RPMI8226 (cell line): ENCODE measurements at places on chromosomes 3 and 15.

DNA sequence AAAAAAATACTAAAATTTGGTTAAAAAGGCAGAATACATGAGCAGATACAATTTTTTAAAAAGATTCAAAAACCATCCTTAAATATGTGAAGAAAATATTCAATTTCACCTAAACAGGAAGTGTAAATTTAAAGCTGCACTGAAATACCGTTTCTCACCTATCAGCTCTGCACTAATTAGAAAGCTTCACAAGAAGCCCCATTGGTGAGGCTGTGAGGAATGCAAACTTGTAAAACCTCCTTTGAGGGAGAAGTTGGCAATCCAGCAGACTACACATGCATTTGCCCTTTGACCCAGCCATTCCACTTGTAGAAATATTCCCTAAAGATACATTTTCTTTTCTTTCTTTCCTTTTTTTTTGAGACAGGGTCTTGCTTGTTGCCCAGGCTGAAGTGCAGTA lies 18.8 kb downstream of the BLM start:
- no peak for DNase-seq

DNA sequence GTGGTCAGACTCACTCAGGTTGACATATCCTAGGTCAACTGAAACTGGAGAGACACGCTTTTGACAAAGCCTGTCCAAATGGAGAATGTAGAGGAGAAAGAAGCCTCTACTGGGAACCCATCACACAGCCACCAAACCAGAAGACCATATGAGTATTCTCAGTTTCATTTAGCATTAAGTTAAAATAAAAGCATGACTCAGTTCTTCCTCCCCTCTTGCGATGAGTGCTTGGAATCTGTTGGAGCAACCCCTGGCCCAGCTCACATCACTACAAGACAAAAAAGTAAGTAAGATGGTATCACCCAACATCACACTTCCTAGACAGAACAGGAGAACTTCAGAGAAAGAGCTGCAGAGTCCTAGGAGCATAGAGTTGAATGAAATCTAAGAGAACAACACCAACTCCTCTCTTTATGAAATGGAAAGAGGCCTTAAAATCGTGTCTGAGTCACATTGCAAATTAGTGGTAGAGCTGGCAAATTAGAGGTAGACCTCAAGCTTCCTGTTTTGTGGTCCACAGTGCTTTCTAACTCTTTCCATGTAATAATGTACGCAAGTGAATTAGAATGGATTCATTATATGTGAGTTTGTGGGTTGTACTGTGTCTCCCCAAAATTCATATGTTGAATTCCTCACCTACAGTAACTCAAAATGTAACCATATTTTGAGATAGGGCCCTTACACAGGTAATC lies 51.2 kb downstream of the FGF12 start:
- no peak for DNase-seq

DNA sequence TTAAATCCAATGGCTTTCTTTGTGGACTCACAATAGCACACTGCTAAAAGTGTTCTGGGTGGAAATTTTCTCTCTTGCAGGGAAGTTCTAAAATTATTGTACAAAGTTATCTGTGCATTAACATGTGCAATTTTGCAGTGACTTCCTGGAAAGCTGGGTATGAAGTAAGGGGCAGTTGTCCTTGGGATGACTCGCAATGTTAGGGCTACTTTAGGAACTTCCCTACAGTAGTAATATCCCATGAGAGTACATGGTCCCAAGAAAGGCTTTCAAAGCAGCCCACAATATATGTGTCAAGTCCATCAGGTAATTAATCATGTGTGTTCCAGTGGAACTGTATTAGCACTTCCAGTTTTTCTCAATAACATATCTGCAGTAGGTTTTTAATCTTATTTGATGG lies 201.0 kb upstream of the UBE2E2 start:
- no peak for DNase-seq

DNA sequence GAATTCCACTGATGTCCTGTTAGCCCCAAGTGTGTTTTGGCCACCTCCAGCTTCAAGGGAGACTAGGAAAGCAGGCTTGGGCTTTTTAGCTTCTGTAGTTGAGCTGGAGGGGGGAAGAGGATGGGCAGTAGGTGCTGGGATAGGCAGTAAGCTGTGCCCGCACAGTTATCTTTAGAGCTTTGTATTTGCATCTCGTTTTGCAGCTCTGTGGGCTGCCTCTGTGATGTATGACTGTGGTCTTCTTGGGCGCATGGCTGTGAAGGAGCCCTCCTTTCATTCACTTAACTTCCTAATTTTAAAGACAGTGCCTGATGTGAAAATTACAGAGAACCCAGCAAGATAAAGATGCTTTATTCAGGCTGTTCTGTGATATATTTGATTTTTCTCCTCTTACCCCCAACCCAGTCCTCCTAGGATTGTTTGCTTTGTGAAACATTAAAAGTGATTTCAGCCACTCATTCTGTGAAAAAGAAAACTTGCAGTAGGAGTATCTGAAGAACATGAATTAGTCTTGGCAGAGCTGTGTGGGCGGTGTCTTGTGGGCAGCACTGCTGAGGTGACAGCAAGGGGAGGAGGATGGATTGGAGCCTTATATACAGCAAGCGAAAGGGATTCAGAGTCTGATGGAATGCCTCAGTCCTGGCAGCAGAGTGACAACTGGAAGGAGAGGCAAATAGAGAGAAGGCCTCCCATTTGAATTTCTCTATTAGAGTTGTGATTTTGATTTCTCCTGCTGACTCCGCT lies 74.3 kb downstream of the LARS2 start:
- DNase-seq: no peak

DNA sequence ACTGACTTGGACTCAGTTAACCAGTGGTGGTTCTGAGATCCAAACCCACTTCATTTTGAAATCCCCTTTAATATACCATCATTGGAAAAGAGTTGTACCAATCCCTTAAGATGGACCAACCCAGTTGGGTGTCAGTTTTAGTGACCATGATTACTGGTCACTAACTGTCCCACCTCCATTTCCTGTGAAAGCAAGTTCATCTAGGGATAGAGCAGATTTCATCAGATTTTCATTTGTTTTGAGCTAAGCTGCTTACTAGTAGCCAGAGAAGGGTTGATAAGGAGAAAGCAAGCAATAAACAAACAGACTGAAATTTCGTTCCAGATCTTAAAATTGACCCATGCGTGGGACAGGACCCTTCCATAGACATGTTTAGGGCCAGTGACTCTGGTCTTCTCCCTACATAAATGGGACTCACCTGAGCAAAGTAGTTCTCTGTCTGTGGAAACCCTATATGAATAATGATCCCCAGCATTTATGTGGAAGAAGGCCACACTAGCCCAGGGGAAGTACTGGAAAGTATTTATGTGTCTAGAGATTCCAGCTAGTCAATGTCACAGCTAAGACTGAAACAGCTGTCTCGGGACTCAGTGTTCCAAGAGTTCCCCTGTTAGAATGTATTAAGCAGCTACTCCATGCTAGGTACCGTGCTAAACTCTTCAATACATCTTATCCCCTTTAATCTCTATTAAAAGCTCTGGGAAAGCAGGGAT lies 196.0 kb upstream of the BCL6 start:
- DNase-seq: no peak

DNA sequence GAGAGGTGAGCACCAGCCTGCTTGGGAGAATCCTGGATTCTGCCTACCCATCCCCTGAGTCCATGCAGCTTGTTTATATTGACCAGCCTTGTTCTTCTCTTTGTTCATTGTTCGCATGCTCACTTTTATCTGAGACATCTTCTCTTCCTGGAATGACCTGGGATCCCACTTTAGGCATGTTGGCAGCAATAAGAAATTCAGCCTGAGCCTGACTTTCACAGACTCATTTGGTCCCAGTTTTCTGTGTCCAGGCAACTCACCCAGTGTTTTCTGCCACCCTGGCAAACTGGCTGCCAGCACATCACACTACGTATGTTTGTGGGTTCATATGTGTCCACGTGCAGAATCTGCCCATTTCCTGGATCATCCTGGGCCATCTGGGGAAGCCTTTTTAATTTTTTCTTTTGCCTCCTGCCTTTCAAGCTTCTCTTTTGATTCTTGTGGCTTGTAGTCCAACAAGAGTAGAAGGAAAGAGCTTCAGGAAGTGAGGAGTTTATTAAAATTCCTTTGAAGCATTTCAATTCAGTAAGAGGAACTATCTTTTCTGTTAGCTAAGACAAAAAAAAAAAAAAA lies 199.9 kb downstream of the FNDC3B start:
- no peak for DNase-seq

GRCh38 chr3:107430996-107431245 lies 53.7 kb downstream of the CCDC54 start:
- DNase-seq: peak; percentile 7

DNA sequence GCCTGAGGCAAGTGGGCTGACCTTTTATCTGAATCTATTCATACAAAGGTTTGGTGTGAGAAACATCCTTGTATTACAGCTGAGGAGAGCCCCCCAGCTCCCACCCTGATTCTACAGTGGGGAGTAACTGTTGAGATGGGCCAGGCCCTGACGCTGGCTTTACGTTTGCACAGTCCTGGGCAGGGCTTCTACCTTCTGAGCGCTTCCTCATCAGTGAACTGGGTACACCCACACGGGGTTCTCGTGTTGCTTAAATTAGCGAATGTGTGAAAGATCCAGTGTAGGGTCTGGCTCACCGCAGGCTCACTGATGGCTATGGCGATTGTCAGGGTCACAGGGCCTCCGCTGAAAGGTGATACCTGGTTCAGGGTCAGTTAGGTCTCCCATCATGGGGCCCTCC lies 7.3 kb upstream of the GHRL start:
- no peak for DNase-seq

DNA sequence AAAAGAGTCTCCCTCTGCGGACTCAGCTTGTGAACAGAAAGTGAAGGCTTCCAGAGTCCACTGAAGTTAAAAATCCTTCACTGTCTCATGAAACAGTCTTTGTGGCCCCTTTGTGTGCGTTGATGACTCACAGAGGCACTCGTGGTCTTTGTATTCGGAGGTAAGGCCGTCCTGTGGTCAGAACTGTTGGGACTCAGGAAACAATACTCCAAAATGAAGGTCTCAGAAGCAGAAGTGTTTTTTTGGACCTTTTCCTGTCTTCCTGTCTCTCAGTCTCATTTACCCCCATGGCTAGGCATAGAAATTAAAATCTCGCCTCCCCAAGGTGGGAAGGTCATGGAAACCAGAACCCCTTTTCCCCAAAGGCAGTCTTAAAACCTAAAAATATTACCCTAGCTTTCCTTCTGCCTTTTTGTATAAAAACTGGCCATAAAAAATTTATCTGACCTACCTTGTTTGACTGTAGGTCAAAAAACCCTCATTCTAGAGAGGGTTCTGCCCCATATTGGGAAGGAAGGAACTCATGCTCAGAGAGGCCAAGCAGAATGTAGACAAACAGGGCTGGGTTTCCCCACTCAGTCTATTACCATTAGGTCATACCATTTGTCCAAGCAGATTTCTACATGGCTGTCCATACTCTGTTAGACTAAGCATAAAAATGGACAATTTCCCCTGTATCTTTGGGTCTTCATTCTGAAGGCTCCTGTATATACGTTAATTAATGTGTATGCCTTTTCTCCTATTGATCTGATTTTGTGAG lies 19.1 kb upstream of the EPB42 start:
- no peak for DNase-seq

- peak; percentile 58 for DNase-seq
These were observed 589 bp downstream of the NEIL1 start for GRCh38 chr15:75347222-75348033.

- peak; percentile 56 for DNase-seq
These were observed 72.5 kb downstream of the VPS8 start for GRCh38 chr3:184884359-184885017.

- peak; percentile 27 for DNase-seq
These were observed 241.6 kb upstream of the AZI2 start for GRCh38 chr3:28590216-28590615.

DNA sequence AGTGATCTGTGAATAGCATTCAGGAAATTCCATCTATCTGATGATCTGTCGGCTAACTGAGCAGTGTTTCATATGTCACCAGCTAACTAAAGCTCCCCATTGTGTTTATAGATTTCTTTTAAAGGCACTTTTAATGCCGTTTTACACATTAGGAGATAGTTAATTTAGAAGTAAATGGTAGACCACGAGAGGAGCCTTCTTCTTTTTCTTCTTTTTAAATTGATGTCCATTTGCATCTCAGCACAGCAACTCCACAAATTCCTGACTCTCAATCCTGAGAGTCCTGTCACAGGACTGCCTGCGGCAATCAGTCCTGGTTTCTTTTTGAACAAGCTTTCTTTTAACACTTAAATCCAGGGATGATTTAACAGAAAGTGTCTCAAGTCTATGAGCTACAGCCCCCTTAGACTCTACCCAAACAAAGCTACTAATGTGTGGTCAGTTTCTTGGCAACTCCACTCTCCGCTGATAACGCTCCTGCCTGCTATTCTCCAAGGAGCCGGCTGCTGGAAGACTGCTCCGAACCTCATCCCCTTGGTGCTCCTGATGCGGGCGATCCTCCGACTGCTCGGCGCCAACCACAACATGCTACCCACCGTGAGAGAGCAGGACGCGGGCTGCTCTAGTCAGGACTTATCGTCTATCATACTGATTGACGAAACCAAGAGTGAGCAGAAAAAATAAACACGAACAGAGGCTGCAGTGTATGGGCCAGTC lies 421.4 kb downstream of the MECOM start:
- DNase-seq: no peak

- no peak for DNase-seq
These were observed 246.1 kb upstream of the KCNH8 start for GRCh38 chr3:18902081-18902793.

DNA sequence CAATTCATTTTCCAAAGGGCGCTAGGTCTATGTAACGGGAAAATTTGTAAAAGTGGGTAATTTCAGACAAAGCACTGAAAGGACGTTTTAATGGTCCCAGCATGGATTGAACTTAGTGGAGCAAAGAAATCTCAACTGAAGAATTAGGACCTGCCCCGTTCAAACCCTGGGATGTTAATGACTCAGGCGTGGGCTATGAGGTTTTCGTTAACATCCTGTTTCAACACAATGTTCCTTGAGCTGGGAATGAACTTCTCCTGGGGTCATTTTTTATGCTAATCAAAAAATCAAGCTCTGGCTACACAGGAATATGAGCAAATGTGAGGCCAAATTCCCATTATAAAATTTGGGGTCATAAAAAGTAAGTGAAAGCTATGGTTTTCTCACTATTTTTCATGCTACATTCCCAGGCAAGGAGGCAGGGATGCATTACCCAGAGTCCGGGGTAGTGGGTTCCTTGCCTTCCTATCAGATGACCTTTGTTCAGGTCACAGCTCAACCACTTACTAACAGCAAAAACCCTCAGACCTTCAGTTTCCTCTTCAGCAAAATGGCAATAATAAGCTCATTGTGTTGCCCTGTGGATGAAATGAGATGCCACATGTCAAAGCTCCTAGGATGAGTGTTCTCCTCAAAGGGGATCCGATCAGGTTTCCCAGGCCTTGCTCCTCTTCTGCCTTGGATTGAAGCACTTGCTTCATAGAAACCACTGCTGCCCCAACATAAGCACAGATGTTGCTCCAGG lies 271.4 kb downstream of the ARRDC4 start:
- no peak for DNase-seq

- no peak for DNase-seq
These were observed 189.8 kb upstream of the CTDSPL start for GRCh38 chr3:37671926-37672325.
